ENCODE measurements at places on chromosomes 2 and 18.

GRCh38 chr2:224850081-224850480 lies 133.9 kb upstream of the CCDC195 start:
- no peak for DNase-seq

DNA sequence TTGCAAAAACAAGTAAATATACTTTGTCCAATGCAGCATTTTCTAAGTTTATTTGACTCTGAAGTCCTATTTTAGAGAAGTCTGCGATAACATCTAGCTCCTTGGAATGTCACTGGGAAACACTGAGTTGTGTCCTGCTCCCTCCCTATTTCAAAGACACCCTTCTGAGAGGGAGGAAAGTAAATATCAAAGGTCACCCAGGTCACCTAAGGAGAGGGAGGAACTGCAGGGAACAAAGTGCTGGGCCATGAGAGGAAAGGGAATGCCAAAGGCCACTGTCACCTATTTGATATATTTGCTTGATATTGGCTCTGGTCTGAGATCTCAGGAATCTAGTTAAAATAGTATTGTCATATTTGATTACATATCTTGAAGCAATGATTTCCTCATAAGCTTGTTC lies 201.3 kb downstream of the GCA start:
- no peak for DNase-seq

- DNase-seq: no peak
Measured at GRCh38 chr2:230220347-230220969, 674 bp upstream of the SP110 start.

DNA sequence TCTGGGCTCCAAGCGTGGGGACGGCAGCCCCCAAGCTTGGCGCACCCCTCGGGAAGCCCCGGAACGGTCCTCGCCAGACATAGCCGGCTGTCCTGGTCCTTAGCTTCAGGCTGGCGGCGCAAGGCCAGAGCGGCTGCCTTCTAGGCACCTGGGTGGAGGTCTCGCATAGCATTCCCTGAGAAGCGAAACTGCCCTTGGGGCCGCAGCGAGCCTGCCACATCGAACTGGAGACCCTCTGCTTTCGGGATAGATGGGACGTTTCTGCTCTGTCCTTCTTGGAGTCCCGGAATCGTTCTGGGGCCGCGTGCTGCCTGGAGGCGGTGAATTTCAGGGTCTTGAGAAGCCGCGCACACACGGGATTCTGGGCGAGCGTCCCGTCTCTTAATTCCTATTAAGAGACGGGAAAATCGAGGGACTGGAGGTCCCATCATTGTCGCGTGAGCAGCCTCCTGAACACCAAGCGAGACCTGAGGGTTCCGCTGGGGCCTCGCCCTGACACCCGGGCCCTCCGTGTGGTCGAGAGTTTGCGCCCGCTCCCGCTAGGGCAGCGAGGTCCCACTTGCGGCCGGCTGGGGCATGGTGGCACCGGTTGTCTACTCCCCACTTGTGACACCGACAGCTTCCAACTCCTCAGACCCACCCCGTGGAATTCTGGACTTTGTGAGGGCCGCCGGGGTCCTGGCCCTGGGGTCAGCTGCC lies 9.7 kb upstream of the EN1 start:
- DNase-seq: no peak

DNA sequence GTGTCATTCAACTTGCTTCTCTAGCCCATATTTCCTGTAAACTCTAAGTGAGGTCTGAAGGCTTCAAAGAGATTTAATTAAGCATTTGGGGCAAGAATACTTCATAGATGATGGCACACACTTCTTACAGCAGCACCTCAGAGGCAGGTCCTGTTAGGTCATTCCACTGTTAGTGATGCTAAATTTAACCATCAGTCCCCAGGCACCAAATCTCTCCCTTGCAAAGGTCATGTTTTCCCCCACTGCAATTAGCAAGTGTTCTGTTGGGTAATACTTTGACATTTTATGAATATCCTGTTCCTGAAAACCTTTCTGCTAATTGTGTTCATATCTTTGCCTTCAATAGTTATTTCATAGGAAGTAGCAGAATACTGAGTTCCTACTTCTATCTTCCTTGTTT lies 117.0 kb downstream of the STK39 start:
- no peak for DNase-seq

GRCh38 chr2:19352946-19353720 lies 5.3 kb downstream of the OSR1 start:
- no peak for DNase-seq

DNA sequence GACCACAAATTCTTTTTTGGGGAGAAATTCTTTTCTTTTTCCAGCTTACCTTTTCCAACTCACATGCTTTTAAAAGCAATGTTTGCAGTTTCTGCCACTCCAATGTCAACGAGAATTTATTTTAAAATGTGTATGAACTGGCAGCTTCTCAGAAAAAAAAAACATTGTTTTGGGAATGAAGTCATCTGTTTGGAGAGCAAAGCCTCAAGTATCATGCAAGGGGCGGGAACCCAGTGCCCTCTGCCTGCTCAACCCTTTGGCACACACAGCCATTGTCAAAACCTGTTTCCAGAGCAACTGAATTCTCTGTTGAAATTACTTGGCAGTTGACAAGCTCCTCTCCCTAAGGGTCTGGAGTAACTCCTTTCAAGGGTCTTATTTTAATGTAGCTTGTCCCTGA lies 128.5 kb downstream of the QPCT start:
- DNase-seq: no peak

DNA sequence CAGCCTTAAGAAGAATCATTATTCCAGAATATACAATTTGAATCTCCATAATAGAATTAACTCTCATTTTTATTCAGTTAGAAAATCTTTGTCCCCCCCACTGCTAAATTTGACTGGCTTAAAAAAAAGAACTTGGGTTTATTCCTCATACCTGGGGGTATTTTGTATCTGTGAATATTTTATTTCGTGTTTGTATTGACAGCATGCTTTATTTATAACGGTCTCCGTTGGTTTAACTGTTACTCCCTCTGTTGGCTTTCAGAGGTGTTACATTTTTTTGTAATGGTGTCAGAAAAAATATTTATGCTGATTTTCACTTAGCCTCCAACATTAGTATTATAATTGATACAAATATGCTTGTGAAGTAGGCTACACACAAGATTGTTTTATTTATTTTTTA lies 109.1 kb downstream of the HAUS1 start:
- DNase-seq: no peak

GRCh38 chr2:29920631-29921559 lies 491 bp downstream of the ALK start:
- DNase-seq: no peak

DNA sequence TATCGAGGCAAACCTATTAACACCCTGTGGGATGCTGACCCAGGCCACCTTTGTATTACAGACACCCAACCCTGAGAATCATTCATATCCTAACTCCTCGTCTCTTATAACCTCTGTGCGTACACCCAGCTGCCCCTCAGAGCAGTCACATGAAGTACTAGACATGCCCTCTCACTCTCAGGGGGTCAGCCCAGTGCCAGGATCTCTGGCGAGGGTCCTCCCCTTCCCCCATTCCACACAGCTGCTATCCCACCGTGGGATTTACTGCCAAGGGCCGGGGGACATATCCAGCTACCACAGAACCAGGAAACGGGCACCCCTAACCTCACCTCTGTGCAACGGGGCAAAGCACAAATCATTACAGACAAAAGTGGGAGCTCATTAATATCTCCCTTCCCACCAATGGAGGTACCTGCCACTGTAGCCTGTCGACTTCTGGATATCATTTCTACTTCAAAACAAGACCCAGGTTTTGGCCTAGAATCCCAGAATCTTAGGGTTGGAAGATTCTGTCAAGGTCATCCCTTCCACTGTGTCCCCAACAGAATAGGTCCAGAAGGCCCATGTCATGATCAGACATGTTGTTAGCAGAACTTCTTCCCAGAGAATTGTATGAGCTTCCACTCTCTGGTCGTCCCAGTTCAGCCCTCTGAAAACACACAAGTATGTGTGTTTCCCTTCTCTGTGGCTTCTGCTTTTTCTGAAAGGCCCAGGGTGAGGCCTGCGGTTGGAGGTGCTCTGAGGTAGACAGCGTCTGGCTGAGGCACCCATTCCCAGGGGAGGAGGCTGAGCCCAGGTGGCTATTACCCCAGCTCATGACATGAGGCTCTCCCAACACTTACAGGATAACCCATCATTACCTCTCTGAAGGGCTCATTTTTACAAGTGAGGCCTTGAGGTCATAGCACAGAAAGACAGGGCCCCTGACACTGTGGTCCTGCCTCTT lies 1.7 kb downstream of the TMBIM1 start:
- no peak for DNase-seq

- DNase-seq: no peak
Measured at GRCh38 chr2:221999166-221999565, 299.6 kb downstream of the PAX3 start.

DNA sequence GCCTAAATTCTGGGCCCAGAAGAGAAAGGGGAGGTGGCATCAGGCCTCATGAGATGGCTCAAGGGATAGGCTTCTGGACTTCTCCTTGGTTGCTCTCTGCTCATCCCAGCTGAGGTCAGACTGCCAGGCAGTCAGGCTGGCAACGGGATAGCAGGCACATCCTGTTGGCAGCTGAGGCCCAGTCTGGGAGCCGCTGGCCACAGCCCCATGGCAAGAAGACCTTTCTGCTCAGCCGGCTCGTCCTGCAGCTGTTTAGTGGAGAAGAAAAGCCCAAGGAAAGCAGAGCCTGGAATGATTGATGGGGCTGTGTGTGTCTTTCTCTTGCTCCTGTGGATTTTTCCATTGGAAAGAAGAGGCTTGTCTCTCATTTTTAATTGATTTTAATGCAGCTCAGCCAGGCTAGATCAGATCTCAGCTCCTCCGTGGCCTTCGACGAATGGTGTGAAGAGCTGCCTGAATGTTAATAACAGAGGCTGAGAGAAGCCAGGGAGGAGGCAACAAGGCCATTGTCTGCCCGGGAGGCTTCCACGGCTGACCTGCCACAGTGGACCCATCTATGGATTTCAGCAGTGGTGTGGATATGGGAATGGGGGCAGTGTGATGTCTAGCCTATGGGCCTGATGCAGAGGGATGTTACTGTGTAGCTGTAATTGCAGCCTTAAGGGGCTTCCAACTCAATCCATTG lies 99.5 kb downstream of the HS1BP3 start:
- no peak for DNase-seq

DNA sequence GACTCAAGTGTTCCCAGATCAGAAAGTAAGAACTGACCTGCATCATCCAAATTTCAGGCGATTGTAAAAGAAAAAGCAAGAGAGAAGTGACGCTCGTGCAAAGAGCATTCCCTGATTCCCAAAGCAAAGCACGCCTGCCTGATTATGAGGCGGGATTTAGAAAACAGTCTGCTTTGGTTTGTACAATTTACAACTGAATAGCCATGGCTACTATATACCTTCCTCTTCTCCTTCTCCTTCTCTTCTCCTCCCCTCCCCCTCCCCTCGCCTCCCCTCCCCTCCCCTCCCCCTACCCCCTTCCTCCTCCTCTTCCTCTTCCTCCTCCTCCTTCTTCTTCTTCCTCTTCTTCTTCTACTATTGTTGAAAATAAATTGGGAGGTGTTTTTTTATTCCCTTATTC lies 782.9 kb downstream of the GALR1 start:
- no peak for DNase-seq

DNA sequence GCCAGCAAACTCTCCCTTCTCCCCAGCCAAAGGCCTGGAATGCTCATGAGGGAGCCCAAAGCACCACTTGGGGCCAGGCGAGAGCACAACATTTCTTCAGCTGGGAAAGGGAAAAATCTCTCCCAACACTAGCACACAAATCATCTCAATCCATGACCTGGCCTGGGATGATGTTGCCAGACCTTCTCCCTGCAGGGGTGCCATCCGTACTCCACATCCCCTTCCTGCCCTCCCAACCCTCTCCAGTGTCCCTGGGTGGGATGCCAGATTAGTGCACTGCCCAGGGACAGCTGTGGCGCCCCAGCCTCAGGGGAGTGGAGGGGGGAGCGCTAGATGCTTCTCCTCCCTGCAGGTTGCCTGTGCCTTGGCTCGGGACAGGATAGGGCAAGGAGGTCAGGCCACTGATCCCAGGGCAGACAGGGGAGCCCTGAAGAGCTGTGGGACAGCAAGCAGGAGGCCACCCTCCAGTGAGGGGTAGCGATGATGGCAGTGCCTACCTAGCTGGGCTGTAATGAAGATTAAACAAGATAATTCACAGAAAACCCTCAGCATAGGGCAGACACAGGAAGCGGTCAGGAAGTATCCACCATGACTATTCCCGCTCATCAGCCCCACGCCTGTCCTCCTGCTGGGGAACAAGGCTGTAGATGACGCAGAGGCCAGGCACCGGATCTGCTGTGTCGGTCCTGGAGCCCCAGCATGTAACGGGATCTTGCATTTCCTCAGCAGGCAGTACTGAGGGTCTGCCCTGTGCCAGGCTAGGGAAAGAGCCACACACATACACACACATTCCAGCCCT lies 31.1 kb downstream of the SERTAD2 start:
- DNase-seq: no peak
